ENCODE measurements at places on chromosomes 7 and 10. TPM values are rescaled to one million over a fixed set of nuclear protein-coding genes. Genes with fewer than 3 reads are reported as not detected.
A peak's percentile ranks its signal among the peaks of the same experiment; 100 is the strongest.

DNA sequence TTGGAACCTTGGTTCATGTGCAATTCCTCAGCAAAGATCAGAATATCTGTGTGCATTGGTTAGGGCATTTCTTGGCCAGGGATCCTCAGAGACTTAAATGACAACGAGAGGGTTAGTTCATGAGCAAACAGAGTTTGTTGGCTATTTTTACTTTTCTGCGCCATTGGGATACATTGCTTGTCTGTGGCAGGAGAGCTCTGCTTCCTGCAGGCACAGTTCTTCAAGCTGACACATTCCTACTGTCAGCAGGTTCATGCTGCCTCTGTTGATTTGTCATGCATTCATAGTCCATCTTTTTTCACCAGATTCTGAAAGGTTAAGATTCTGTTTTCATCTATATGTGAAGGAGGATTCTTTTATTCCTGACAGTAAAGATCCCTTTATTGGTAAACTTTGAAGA lies 139.4 kb downstream of the TMEM178B start:
- DNase-seq: no peak

DNA sequence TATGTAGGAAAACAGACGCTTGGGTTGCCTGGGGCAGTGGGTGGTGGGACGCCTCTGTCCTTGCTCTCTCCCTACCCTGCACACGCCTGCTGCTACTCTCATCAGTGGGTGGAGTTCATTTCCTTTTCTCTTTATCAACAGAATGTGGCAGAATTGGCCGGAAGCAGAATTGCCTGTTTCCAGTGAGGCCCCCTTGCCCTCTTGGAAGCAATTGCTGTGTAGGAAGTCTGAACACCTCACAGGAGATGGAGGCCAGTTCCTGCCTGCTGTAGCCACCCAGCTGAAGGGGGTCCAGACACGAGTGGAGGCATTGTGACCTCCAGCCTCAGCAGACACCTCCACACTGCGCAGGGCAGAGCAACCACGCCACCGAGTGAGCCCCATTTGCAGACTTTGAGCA lies 331.6 kb upstream of the ZNF32 start:
- peak; percentile 39 for DNase-seq

SCIN gene
- 20.2 TPM for total RNA-seq

- DNase-seq: no peak
Measured at GRCh38 chr10:23914641-23915040, 294.3 kb upstream of the KIAA1217 start.

OR9A2 gene
- total RNA-seq: not detected

Measured in ureter (tissue), 1 donor.